ENCODE measurements at places on chromosomes 12 and 14.

DNA sequence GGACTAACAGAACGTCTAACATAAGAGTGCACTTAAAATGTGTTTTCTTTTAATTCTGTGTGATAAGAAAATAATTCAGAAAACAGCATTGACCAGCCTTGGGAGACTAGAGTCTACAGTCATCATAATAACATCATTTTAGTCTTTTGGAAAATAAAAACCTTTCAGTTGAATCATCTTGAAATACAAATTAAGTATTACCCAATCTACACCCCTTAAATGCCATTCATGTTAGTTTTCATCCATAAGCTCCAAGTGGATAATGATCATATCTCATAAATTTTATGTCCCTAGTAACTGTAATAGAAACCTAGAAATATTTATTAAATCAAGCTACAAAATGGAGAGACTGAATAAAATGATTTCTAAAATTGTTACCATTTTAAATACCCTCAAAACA, 32.4 kb downstream of the EPS8 start:
- no peak for DNase-seq

DNA sequence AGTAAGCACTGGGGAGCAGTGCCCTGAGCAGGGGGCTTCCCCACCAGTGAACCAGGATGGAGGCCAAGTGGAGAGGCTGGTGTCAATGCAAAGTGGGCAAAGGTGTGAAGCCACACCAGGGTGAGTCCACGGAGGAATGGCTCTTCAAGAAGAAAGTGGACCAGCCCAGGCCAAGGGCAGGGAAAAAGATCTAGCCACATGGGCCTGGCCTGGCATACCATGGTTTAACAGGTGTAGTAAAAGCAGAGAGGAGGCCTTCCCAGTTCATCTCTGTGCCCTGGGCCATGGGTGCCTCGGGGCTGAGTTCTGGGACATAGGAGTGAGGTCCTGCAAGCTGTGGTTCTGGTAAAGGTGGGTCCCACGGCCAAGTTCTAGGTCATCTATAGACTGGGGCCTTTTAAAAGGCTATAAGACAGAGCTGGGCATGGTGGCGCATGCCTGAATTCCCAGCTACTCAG, 153.4 kb downstream of the DPF3 start:
- DNase-seq, result no peak

DNA sequence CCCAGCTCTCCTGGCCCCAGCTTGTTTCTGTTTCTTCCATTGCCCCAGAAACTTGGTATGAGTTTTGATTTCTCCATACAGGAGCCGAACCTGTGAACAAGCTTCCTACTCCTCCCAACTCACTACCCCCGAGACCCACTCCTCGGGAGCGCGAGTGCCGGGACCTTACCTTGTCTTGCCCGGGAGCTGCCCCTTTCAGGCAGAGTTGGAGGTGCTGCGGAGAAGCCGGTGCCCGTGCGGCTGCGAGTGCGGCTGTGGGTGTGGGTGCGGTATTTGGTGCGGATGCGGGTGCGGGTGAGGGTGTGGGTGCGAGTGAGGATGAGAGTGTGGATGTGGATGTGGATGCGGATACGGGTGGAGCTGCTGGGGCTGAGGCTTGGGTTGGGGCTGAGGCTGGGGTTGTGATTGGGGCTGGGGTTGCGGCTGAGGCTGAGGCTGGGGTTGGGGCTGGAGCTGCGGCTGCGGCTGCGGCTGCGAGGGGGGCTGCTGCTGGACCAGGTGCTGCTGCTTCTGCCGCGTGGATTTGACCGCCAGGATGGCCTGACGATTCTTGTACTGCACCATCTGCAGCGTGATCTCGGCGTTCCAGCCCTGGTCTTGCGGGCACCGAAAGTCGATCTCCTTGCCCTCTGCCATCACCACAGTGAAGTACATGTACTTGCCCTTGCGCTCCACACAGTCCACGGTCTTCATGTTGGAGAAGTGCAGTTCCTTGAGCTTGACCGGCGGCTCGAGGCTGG, 1.1 kb downstream of the PHLDA1 start:
- DNase-seq, result no peak

DNA sequence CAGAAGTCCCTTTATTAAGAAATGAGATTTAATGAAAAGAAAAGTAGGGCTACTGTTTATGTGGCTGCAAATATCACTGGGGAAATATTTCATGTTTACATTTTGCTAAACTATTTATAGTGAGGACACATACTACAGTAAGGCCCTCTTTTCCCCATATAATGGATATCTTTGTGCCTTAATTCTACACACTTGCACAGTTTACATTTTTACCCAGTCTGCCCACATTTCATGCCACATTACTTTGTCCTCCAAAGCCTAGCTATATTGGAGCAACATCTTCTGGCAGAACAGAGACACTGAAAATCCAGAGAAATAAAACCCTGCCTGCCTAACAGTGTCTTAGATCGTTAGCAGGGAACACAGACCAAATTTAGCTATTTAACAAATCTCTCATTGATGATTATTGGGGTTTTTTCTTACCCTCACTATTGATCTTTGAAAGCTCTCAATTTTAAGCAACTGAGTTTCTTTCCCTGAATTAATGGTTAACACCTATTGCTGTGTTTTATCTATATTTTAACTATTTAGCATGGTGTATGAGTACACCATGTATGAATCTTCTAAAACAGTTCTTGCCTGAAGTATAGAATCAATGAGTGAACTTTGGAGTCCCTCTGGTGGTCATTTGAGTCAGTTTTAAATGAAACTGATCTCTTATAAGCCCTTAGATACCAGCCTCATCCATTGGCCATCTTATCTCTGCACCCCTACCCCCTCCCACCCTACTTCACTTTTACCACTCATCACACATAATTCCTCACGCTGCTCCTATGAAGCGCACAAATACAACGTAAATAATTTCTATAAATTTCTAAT, 170.2 kb downstream of the BCAT1 start:
- no peak for DNase-seq

DNA sequence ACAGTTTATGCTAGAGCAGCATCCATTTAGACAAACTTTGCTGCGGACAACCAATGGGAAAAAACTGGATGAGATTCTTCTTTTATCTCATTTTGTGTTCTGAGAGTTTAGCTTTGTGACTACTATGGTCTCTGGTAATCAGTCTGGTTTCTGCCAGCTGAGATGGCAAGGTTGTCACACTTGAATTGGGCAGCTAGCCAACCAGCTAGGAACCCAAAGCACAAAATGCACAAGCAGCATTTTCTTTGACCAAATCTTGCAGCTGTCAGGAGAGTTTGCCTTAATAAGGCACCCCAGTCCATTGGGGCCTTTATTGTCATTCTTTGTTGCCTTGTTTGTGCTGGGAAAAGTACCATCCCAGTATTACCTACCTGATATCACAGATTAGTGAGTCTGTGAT, 34.0 kb upstream of the ETV6 start:
- no peak for DNase-seq

DNA sequence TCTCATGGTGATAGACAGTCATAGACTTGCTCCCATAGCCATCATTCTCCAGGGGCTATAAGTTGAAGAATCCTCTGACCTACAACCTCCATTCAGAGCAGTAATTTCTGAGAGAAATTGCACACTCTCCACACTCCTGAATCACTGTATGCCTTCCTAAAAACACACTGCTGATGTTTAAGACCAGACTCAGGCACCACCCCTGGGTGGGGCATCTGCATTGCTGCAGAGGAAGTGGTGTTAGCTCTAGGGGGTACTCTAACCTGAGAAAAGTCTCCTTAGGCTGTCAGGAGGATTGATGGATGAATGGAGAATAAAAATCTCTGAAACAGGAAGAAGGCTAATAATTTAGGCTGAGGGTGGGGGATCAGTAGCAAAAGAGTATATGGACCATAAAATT, 436.1 kb downstream of the DAD1 start:
- no peak for DNase-seq

GRCh38 chr14:76931631-76932402, 96.7 kb downstream of the IRF2BPL start:
- no peak for DNase-seq

DNA sequence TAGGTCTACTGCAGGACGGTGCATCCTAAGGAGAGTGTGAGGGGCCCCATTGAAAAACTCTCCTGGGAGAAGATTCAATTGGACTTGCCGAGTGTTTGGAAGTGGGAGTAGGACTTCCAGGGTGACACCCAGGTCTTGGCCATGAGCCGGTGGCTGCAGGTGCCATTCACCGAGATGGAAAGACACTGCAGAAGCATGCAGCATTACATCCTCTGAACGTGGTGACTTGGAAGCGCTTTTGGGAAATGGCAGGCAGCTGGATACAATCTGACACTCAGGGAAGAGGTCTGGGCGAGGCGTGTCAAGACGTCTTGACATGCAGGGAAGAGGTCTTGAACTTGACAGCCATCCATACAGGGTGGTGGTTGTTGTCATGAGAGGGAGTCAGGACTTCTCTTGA, 126.9 kb downstream of the PAPOLA start:
- no peak for DNase-seq

GRCh38 chr14:39015360-39015961, 87.6 kb downstream of the SEC23A start:
- no peak for DNase-seq

DNA sequence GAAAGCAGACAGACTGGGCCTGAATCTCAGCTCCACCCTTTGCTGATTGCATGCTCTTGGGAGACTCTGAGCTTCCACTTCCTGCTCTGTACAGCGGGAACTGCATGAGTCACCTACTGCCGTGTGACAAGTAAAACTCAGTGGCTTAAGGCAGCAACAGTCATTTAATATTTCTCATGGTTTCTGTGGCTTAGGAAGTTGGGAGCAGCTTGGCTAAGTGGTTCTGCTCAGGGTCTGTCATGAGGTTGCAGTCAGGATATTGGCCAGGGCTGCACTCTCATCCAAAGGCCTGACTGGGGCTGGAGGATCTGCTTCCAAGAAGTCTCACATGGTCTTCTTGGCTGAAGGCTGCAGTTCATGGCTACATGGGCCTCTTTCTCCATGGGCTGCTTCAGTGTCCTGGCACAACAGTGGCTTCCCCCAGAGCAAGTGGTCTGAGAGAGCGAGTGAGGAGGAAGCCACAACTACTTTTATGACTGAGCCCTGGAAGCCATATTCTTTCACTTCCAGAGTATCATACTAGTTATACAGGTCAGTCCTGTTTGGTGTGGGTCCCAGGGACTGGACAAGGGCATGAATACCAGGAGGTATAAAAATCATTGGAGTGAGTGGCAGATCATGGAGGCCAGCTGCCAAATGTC, 49.7 kb downstream of the FAM222A start:
- no peak for DNase-seq

DNA sequence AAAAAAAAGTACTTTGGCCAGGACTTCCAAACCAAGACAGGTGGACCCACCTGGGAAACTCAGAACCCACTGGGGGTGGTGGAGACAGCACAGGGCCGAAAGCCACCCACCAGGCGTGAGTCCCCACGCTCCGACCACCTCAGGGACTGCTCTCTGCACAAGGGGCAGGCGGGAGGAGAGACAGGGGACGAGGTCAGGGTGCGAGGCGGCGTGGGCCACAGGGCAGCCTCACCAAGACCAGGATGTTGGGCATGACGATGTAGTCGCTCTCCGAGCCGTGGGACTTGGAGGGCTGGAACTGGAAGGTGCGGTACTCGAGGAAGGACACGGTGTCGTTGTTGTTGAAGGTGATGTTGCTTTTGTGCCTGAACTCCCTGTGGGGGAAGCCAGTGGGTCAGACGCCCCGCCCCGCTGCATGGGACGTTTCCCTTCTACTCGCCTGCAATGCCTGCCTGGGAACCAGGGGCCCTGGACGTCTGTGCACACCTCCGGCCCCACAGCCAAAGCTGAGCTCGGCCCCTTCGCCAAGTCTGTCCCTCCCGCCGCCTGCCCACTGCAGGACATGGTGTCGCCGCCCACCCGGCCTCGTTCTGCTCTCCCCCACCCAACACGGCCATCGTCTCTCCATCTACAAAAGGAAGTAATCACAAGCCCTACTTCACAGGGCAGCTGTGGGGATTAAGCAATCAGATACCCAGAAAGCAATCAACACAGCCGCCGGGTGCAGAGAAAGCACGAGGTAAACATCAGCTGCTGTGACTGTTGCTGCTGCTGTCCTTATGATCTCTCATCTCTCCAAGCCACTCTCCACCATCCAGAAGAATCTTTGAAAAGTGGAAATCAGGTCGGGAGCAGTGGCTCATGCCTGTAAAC, 48.7 kb downstream of the SCARB1 start:
- DNase-seq, result no peak

GRCh38 chr14:53893374-53893773, 63.3 kb downstream of the BMP4 start:
- DNase-seq, result no peak

GRCh38 chr12:67645601-67646000, 2.9 kb upstream of the DYRK2 start:
- DNase-seq, result no peak

DNA sequence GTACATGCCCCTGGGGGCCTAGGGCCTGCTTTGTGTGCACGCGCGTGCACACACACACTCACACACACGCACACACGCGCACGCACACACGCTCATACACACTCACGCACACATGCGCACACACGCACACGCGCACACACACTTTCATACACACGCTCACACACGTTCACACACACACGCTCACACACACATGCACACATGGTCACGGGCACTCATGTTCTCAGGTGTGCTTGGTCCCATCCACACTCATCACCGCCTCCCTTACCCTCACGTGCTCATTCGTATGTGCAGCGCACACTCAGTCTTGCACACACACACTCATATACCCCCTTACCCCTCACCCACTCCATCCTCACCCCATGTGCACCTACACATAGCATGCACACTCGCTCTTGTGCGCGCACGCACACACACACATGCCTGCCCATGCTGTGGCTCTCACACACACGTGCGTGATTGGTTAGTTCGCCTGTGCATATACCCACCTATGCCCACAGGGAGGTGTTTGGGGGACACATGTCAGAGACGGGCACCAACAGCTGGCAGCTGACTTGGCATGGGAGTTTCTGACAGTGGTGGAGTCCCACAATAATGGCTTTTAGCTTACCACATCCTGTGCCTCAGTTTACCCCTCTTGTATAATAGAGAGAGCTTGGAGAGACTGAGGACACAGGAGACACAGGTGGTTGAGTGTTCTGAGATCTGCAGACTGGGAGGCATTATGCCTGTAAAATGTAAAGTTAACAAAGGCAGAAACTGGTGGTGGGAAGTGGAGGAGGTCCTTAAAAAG, 28.7 kb downstream of the TSPAN9 start:
- DNase-seq, result no peak

DNA sequence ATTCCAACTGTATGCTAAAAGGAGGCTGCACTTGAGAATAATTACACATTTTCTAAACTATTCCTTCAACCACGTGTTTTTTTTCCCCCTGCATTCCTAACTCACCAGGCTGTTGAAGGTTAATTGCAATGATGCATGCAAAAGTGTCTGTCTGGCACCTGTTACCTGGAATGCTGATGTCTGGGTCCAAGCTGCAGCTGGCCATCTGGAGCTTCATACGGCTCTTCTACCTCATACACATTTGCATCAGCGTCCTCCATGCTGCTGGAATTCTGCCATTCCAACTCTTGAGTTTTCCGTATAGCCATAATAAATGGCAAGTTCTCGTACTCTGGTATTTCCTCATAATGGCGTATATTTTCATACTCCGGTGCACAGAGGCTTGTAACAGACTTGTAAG, 8.6 kb downstream of the FGD6 start:
- no peak for DNase-seq
